Stimulated activated CD8-positive, alpha-beta memory T cell treated with anti-CD3 and anti-CD28 coated beads, Interleukin-4, amount 100 ng/mL, for 1 hour (primary cell): ENCODE measurements at places on chromosomes 2 and 18.
A peak's percentile ranks its signal among the peaks of the same experiment; 100 is the strongest.

- DNase-seq: no peak
Observed at GRCh38 chr2:224816816-224817215, 100.7 kb upstream of the CCDC195 start.

GRCh38 chr2:241619597-241620418 lies 17.1 kb downstream of the THAP4 start:
- no peak for DNase-seq

DNA sequence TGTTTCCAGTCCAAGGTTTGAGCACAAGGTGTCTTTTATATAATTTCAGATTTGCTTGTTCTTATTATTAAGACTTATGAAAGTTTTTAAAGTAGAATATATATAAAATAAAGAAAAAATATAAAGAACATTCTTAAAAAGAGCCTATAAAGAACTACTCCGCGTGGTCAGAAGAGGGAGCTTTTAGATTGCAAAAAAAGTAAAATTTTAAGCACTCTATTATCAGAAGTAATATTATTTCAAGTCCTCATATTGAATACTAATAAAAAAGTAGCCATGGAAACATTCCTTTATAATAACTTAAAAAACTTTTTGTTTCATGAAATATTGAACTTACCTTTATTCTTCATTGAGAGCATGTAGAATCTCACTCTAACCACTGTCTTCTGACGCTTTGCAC lies 51.4 kb downstream of the LINC00305 start:
- DNase-seq: no peak

DNA sequence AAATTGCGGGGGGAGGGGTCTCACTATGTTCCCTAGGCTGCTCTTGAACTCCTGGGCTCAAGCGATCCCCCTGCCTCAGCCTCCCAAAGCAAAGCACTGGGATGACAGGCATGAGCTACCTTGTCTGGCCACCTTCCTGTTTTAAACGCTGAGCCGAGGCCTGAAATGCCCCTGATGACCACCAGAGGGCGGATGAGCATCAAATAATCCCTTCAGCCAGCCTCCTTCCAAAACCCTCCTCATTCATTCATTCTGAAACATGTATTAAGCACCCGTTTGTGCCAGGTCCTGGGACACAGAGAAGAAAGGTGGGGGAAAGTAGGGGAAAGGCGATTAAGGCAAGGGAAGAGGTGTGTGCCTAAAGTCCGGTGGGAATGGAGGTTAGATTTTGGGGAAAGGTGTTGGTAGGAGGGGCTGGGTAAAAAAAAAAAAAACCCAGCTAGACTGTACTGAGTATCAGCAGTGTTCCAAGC lies 30.7 kb upstream of the PTMA start:
- DNase-seq: peak; percentile 72

GRCh38 chr2:40488927-40489677 lies 37.2 kb upstream of the SLC8A1 start:
- DNase-seq: no peak

DNA sequence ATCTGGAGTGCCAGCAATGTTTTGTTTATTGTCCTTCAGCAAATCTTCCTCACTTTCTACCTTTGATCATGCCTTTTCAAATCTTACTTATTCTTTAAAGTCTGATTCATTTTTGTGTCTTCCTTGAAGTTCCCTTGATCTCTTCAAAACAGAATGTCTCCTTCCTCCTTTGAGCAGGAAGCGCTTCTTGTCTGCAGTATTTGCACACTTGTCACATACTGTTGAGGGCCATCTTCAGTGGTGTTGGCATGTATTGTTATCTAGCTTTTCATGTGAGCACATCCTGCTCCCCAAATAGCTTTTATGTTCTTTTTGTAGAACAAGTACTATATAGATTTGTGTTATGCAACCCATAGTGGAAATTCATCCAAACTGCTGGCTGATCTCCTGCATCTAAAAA lies 5.9 kb upstream of the CERS6 start:
- no peak for DNase-seq

- DNase-seq: no peak
Observed at GRCh38 chr2:6580982-6581381, 284.7 kb downstream of the CMPK2 start.

DNA sequence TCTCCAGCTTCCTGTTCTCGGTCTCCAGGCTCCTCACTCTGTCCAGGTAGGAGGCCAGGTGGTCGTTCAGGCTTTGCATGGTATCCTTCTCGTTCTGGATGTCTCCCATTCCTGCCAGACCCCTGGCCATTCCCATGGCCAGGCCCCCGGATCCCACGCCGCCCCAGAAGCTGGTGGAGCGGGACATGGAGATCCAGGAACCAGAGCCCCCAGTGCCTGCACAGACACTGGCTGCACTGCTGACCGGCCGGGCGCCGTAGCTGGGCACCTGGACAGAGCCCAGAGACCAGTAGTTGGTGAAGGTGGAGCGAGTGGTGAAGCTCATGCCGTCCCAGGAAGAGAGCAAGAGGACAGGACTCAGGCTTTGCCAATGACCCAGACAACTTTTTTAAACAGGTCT lies 129.1 kb upstream of the WDR75 start:
- no peak for DNase-seq

DNA sequence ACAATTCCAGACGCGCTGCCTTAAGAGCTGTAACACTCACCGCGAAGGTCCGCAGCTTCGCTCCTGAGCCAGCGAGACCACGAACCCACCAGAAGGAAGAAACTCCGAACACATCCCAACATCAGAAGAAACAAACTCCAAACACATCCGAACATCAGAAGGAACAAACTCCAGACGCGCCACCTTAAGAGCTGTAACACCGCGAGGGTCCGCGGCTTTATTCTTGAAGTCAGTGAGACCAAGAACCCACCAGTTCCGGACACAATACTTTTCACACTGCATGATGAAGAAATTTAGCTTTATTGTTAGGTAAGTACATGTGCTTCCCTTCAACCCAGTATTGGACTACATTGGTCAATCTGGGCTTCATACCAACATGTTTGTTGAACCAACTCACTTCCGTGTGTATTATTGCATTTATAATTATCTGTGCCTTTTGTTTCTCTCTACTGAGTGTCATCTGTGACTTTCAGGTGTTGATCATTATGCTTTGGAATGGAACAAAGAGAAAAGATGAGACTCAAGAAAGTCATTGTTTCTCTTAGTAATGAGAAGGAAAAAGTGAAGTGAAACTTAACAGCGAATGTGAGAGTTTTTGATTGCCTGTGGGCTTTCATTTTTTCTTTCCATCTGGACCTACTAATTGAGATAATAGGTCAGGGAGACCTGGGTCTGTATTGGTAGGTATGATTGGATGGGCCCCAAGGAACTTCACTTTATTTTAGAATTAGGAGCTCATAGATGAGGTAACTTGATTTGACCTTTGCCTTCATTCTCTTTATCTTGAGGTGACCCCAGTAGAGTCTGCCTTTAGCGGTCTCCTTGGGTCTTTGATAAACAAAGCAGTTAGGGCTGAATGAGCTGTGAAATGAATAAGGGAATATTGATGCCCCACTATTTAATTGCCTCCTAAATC lies 76.1 kb upstream of the CAVIN2 start:
- DNase-seq: no peak

DNA sequence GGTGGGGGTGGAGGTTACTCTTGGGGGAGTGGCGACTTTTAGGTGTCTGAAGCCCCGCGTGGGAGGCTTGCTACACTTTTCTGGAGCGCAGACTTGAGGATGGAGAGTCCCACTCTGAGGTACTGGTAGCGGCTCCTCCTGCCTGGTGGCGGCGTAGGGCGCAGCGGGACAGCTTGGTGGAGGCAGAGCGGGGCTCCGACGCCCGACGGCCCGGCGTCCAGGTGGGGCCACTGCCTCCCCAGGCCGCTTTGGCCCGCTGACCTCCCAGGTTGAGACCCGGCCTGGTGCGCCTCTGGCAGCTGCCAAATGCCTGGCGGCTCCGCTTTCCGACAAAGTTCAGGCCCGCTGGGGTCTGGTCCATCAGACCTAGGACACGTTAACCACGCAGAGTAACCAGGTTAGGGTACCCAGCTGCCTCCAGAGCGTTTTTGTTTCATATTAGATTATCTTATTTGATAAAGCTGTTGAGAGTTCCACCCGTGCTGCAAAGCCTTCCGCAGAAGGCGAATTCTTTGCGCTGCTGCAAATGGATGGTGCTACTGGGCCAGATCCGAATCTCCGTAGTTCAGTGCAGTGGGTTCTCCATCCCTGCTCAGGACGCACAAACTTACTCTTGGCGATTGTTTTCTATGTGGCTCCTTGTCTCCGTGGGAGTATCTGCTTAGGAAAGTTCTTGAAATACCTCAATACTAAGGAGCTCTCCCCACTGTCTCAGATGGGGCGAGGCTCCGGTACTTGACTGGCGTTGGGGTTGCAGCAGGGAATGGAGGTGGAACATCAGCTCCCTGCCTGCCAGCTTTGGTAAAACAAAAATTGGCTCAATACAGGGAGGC lies 405.9 kb downstream of the XIRP2 start:
- no peak for DNase-seq

DNA sequence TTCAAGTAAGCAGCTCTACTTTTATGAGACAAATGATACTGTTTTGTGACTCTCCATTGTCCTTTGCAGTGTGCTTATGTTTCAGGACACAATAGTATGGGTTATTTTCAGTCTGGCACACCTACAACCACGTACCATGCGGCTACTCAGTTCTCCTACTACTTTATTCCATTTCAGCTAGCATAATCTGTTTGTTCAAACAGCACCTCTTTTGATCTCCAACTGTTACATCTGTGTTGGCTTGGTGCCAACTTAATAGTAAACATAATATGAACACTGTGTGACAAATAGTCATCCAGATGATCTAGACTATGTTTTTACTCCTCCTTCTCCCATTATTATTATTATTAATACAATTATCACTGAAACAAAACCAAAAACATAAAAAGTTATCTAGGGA lies 40.5 kb downstream of the MYO3B start:
- DNase-seq: no peak

GRCh38 chr18:66603941-66604627 lies at the start of gene CDH19:
CDH19 (minus strand) TSS chr18:66604090; CDS start chr18:66572204, 31,886 bp downstream.
- DNase-seq: no peak

GRCh38 chr18:50274044-50274442 lies 7.3 kb downstream of the MBD1 start:
- DNase-seq: no peak

- DNase-seq: peak; percentile 29
Observed at GRCh38 chr2:174603280-174603679, 5.7 kb upstream of the WIPF1 start.

DNA sequence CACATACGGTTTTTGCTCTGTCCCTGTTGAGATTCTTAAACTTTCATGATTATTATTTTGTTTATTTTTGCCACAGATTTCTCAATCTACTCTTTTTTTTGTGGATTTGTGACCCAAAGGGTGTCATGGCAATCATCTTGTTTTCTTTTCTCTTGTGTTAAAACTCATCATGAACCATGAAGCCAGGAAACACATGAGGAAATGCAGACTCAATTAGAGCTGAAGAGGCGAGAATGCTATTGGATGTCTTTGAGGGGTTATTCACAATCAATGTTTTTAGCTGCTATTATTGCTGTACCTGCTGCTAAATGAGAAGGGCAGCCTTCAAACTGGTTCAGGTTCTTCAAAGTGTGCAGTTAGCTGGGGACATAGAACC lies 99.5 kb upstream of the MMADHC start:
- no peak for DNase-seq

DNA sequence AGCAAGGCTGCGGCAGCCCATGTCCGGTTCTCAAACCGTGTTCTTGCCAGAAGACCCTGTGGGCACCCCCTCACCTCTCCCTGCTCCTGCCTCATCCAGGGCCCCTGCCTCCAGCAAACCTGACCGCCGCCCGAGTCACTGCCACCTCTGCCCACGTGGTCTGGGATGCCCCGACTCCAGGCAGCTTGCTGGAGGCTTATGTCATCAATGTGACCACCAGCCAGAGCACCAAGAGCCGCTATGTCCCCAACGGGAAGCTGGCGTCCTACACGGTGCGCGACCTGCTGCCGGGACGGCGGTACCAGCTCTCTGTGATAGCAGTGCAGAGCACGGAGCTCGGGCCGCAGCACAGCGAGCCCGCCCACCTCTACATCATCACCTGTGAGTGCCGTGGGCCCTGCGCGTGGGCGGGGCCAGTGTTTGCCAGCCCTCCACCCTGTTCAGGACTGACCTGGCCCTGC lies 32.2 kb downstream of the MTERF4 start:
- no peak for DNase-seq

GRCh38 chr2:62724886-62725711 lies 19.6 kb downstream of the EHBP1 start:
- DNase-seq: no peak

GRCh38 chr2:226114436-226114835 lies 685.2 kb downstream of the IRS1 start:
- DNase-seq: no peak

- no peak for DNase-seq
Observed at GRCh38 chr2:27988718-27989117, 98.2 kb downstream of the BABAM2 start.

GRCh38 chr2:191049728-191050639 lies 36.0 kb upstream of the STAT1 start:
- no peak for DNase-seq

DNA sequence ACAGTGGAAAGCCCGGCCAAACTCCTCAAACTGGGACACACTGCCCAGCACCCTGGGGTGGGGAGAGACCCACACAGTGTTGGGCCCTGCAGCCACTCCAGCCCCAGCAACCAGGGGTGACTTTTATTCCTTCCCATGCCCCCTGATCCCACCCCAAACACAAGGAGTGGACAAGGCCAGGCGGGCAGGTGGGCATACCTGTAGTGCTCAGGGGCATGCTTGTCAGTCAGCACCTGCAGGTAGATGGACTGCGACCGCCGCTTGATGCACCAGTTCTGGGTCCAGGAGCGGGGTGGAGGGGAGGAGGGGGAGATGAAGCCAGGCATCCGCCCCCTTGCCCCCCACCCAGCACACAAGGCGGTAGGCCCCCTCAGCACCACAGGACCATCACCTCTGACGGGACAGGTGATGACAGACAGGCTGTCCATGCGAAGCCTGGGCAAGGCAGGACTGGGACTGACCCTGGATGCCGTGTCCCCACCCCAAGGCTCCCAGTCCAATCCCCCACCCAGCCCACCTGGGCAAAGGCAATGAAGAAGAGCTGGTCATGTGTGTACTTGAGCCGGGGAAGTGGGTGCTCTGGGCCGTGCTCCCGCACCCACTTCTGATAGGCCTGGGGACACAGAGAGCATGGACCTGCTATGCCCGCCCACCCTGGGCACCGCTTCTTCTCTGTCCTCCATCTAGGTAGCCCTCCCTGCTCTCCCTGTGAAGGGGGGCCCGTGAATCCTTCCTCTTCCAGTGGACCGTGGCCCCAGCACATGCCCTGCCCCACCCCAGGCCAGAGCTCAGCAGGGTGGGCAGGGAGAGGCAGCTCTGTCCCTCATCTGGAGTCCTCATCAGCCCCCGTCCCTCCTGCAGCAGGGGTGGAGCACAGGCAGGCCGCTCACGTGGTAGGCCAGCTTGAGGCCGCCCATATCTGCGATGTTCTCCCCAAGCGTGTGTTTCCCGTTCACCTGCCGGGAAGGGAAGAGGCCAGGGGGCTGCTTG lies 7.1 kb downstream of the ECEL1 start:
- DNase-seq: no peak

GRCh38 chr2:28348149-28348567 lies 44.5 kb upstream of the FOSL2 start:
- DNase-seq: peak; percentile 35

DNA sequence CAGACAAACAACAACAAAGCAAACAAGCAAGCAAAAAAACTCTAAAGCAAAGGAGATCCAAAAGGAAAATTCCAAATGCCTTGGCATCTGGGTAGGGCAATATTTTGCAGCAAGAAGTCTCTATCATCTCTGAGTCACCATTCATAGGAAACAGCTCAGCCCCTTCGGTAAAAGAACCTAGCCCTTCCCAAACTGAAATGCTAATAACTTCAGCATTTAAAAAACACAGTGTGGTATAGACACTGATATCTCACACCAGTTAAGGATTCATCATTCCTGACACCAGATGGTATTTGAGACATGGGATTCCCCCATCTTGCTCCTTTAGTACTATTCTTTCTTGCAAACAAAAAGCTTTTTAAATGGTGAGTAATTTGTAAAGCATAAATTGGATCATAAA lies 491.8 kb downstream of the TXNL1 start:
- no peak for DNase-seq
